ENCODE measurements at places on chromosomes 3 and 15. TPM values are rescaled to one million over a fixed set of nuclear protein-coding genes. Genes with fewer than 3 reads are reported as not detected.

The PLOD2 gene
- 146 TPM for total RNA-seq

The CCDC33 gene
- total RNA-seq, result not detected

The TLNRD1 gene
- 18.7 TPM for total RNA-seq

The GABRR3 gene
- not detected for total RNA-seq

The APBA2 gene
- 14.4 TPM for total RNA-seq

The ATP8B4 gene
- 7.4 TPM for total RNA-seq

The NEDD4 gene
- 20.2 TPM for total RNA-seq

The EEFSEC gene
- total RNA-seq, result 20.7 TPM

The EPB42 gene
- not detected for total RNA-seq

The C2CD4B gene
- total RNA-seq, result 6.7 TPM

The RBMS3 gene
- total RNA-seq, result 142 TPM

The SNRK gene
- total RNA-seq, result 80.9 TPM

The C3orf22 gene
- total RNA-seq, result not detected

The BBX gene
- 114 TPM for total RNA-seq

The CYP8B1 gene
- not detected for total RNA-seq

All from thyroid gland (tissue), 4 donors.